ENCODE measurements at places on chromosomes 1 and 21. TPM values are rescaled to one million over a fixed set of nuclear protein-coding genes. Genes with fewer than 3 reads are reported as not detected.

DNA sequence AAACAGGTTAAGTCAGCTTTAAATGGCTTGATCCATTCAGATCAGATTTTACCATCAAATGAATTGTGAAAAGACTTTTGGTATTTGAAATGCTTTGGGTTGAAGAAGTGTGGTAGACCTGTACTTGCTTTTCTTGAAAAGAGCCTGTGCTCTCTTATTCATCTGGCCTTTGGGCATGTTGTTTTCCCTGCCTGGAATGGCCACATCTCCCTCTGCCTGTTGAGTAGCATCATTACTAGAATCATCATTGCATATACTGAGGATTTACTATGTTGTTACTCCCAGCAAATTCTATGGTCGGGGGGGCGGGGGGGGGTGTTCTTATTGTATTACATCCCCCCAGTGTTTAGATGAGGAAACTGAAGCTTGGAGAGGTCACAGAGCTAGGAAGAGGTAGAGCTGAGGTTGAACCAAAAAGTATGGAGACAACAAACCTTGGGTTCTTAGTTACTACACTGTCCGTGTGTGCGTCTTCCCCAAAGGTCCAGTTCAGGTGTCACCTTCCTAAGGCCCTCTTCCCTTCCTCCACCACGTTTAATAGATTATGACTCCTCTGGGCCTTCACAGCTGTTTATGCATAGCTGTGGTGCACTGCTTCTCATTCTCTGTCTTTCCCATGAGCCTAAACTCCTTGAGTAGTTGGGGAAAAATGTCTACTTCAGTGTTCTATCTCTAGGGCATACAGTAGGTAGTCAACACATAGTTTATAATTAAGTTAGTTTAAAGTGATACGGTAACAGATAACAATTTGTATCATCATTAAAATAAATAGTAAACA, 246.4 kb upstream of the HOOK1 start:
- H3K36me3 ChIP-seq: peaks cover 9% of the 10 kb centered on the region
- peak; percentile 26 for DNase-seq
- H3K4me3 ChIP-seq: no peak overlapping the region
- peaks cover 8% of the 10 kb centered on the region for H3K4me1 ChIP-seq
- no peaks in the 10 kb centered on the region for H3K27me3 ChIP-seq

- peak overlapping the region; percentile 14 for H3K27ac ChIP-seq
- H3K27me3 ChIP-seq: no peaks in the 10 kb centered on the region
- peaks cover 11% of the 10 kb centered on the region for H3K4me1 ChIP-seq
- no peak for DNase-seq
- H3K4me3 ChIP-seq: no peak overlapping the region
These were observed 16.3 kb downstream of the RNF19B start for GRCh38 chr1:32948390-32948722.

DNA sequence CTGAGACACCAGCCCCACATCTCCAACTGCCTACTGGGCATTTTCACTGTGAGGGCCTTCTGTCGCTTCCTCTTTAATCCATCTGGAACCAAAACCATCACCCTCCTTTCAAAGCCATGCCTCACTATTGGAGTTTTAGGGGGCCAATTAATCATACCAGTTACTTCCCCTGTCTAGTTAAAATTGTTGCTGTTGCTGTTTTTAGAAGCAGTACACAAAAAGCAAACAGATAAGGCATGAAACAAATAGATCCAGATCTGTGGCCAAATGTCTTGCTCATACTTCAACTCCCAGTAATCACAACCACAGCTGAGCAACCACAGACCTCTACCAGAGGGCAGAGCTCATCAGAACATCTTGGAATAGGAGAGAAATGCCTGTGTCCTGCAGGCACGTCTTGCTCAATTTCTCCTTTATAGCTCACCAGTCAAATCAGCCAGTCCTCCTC, 133.8 kb upstream of the C1orf105 start:
- peak; percentile 94 for DNase-seq
- H3K4me3 ChIP-seq: no peak overlapping the region
- no peaks in the 10 kb centered on the region for H3K27me3 ChIP-seq
- no peaks in the 10 kb centered on the region for H3K36me3 ChIP-seq
- H3K4me1 ChIP-seq: peaks cover 26% of the 10 kb centered on the region

GRCh38 chr1:98077691-98078090, 156.9 kb upstream of the DPYD start:
- H3K4me3 ChIP-seq: no peak overlapping the region
- no peak overlapping the region for H3K27ac ChIP-seq
- no peaks in the 10 kb centered on the region for H3K36me3 ChIP-seq
- DNase-seq: no peak
- H3K4me1 ChIP-seq: no peaks in the 10 kb centered on the region

DNA sequence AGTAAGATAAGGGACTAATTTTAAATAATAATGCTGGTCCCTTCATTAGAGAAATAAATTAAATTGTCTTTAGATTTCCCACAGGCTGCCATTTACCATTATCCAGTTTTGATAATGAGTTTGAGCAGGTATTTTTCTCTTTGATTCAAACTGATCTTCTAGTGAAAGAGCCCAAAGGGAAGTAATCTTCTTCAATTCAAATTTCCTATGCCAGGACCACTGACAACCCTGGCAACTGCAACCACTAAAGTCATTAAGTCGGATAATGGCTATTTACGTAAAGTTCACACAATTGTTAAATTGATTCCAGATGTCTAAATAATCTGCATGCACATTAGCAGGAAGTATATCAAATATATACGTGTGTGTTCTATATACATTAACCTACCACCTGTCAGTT, 399.3 kb downstream of the PTPRC start:
- no peak overlapping the region for H3K4me3 ChIP-seq
- no peaks in the 10 kb centered on the region for H3K4me1 ChIP-seq
- H3K27me3 ChIP-seq: no peaks in the 10 kb centered on the region
- no peaks in the 10 kb centered on the region for H3K36me3 ChIP-seq

DNA sequence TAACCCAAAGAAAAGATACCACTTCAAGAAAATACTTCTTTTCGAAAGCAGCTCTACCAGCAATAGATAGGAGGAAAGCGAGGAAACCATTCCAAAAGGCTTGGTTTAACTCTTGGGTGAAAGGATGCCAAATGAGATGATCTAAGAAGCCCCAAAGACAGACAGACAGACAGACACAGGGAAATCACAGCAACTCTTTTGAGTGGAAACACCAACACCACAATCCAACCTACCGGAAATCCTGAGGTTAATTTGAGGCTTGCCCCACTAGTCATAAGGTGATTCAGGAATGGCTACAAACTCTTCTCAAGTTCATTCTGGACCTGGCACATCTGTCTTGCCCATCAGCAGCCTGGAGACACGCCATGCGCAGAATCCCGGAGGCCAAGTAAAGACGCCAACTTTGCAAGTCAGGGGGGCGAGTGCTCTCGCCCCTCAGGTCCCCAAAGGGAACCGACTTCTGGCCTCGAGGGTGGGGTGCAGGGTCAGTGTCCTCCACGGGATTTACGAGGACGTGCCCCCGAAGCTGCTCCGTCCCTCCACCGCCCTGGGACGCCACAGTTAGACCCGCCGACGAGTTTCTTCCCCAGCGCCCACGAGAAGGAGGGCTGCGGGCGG, 778 bp downstream of the EVI5 start:
- H3K4me3 ChIP-seq: peak overlapping the region; percentile 87
- peak; percentile 54 for DNase-seq
- H3K27me3 ChIP-seq: no peaks in the 10 kb centered on the region
- H3K36me3 ChIP-seq: no peaks in the 10 kb centered on the region
- H3K27ac ChIP-seq: peak overlapping the region; percentile 96

DNA sequence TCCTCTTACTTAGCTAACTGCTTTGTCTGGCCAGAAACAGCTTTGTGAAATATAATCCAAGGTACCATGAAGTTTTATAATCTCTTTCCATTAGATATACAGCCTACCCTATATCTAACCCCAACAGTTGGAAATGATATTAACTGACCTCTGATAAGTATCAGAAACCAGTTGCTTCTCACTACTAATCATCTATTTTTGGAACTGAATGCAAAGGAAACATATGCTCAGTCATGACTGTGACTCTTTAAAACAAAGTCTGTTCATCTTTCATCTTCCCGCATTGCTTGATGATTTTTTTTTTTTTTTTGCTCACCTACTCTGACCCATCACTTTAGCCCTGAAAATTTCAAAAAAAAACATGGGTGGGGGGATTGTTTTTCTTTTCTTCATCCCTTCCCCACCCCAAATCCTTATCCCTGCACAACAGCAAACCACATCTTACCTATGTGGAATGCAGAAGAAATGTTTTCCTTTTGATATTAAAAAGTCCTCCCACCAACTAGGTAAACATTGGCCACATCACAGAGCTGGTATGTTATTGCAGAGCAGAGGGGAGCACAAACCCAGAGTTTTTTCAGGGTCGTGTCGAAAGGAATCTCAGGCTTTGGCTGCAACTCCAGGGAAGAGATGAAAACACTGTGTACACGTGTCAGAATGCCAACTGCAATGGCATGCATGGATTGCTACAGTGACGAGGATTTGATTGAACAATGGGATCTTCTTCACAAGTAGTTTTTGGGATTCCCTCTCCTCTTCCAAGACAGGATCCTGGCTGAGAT, 137.3 kb downstream of the SLC30A10 start:
- no peaks in the 10 kb centered on the region for H3K36me3 ChIP-seq
- H3K4me1 ChIP-seq: no peaks in the 10 kb centered on the region
- no peak overlapping the region for H3K4me3 ChIP-seq
- H3K27me3 ChIP-seq: peaks cover 63% of the 10 kb centered on the region

DNA sequence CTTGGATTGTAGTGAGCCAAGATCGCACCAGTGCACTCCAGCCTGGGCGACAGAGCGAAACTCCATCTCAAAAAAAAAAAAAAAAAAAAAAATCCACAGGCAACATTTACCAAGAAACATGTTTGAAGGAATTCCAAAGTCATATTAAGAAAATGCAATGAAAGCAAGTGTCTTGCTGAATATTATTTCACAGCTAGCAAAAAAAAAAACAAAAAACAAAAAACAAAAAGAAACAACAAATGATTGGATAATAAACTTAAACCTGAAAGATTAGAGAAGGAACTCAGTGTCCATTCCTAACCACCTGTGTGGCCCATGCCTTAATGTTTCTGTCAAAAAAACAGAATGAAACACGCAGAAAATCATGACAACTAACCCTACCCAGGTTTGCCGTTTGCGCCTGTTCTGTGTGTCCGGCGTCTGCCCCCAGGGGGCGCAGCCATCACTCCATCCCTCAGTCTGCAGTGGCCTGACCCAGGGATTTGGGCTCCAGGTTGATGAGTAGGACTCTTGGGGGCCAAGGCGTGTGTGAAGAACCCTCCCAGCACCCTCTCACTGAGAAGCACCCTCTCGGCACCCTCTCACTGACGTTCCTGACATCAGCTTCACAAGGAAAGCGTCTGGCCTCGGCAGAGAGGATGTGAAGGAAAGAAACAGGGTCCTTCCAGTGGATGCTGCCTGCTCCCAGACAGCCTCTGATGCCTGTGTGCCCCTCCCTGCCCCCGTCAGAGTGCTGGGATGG, 19.2 kb upstream of the PTTG1IP start:
- H3K4me3 ChIP-seq: no peak overlapping the region
- H3K27ac ChIP-seq: no peak overlapping the region
- H3K27me3 ChIP-seq: no peaks in the 10 kb centered on the region
- no peaks in the 10 kb centered on the region for H3K36me3 ChIP-seq

GRCh38 chr1:108563808-108564207, 3.9 kb downstream of the EEIG2 start:
- no peaks in the 10 kb centered on the region for H3K36me3 ChIP-seq
- no peak overlapping the region for H3K27ac ChIP-seq
- H3K4me1 ChIP-seq: no peaks in the 10 kb centered on the region
- no peaks in the 10 kb centered on the region for H3K27me3 ChIP-seq
- DNase-seq: no peak

- peaks cover 38% of the 10 kb centered on the region for H3K4me1 ChIP-seq
- H3K27me3 ChIP-seq: no peaks in the 10 kb centered on the region
- peak overlapping the region; percentile 79 for H3K4me3 ChIP-seq
- peaks cover 6% of the 10 kb centered on the region for H3K36me3 ChIP-seq
- DNase-seq: peak; percentile 86
These were observed 202.1 kb upstream of the SGIP1 start for GRCh38 chr1:66331658-66332547.

DNA sequence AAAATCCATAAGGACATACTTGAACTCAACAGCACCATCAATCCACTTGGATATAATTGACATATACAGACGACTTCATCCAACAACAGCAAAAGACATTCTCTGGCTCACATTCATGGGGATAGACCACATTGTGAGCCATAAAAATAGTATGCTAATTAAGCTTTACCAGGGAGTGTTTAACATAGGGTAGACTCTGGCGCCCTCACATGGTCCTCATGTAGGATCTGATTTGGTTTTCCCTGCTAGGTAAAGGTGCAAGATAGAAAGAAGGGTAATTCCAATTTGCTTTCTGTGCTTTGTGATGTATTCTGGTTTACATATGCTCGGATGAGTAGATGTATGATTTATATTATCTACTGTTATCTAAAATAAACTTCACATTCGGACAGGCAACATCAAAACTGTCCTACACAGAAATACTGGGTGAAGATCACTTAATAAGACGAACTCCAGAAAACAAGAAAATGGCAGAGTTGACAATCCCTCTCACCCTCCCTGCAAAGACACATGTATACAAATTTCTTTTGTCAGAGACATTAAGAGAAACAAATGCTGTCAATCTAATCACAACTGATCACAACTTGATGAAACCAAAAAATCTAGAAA, 27.7 kb downstream of the CR1L start:
- H3K4me3 ChIP-seq: no peak overlapping the region
- peaks cover 12% of the 10 kb centered on the region for H3K4me1 ChIP-seq
- peak; percentile 86 for DNase-seq
- H3K36me3 ChIP-seq: no peaks in the 10 kb centered on the region
- H3K27me3 ChIP-seq: peaks cover 75% of the 10 kb centered on the region

DNA sequence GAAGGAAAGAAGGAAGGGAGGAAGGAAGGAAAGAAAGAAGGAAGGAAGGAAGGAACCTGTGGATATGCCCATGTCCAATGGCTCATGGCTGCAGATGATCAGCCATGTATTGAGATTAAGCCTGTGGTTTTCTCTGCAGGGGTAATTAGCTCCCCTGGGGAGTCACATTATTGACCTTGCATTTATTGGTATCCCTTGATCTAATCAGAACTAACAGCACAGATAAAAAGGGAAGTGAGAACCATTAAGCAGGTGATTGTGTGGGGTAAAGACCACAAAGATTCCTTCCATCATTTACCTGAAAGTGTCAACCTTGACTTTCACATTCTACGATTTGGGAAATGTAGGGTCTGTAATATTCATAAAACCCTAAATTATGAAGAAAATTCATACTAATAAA, 390.7 kb downstream of the BRINP2 start:
- no peak overlapping the region for H3K27ac ChIP-seq
- no peak overlapping the region for H3K4me3 ChIP-seq
- H3K36me3 ChIP-seq: no peaks in the 10 kb centered on the region
- H3K4me1 ChIP-seq: no peaks in the 10 kb centered on the region
- no peak for DNase-seq

DNA sequence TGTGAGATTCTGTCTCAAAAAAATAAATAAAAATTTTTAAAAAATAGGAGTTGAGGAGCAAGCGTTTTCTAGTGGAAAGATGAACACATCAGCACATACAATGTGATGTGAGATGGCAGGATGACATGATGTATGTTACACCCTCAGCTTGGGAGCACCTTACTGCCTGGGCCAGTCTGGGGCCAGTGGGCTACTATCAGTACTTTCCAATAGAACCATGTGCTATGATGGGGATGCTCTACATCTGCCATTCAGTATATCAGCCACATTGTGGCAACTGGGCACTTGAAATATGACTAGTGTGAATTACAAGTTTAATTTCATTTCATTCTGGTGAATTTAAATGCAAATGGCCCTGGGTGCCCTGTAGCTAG, 156.0 kb downstream of the PGBD5 start:
- no peak overlapping the region for H3K4me3 ChIP-seq
- no peaks in the 10 kb centered on the region for H3K27me3 ChIP-seq
- no peaks in the 10 kb centered on the region for H3K4me1 ChIP-seq

GRCh38 chr1:87457408-87457807, 128.7 kb downstream of the LMO4 start:
- H3K36me3 ChIP-seq: peaks cover 7% of the 10 kb centered on the region
- H3K27me3 ChIP-seq: no peaks in the 10 kb centered on the region

FOXD3 gene
- not detected for total RNA-seq

FLG2 gene
- total RNA-seq: not detected

GJA9 gene
- total RNA-seq: not detected

CHD1L gene
- total RNA-seq: 81.5 TPM

SERINC2 gene
- total RNA-seq: 117 TPM

GJA5 gene
- total RNA-seq: 0.28 TPM
